ENCODE measurements at places on chromosomes 6 and 20. TPM values are rescaled to one million over a fixed set of nuclear protein-coding genes. Genes with fewer than 3 reads are reported as not detected.

The ENPP5 gene
- 0.34 TPM for total RNA-seq

The NCR2 gene
- not detected for total RNA-seq

The POLH gene
- 32.3 TPM for total RNA-seq

The ADGRB3 gene
- total RNA-seq = not detected

The NR2E1 gene
- total RNA-seq = 0.85 TPM

The MYL9 gene
- 1.4 TPM for total RNA-seq

The ETV7 gene
- under 0.01 TPM for total RNA-seq

The MYBL2 gene
- 0.34 TPM for total RNA-seq

The FAXC gene
- 1.0 TPM for total RNA-seq

The CALHM4 gene
- total RNA-seq = not detected

The CYP24A1 gene
- total RNA-seq = 4.4 TPM

The GHRH gene
- not detected for total RNA-seq

The LINC00237 gene
- not detected for total RNA-seq

Measured in nasal cavity respiratory epithelium epithelial cell of viscerocranial mucosa (primary cell).